Epithelial cell of umbilical artery (primary cell): ENCODE measurements at places on chromosomes 16 and 17. TPM values are rescaled to one million over a fixed set of nuclear protein-coding genes. Genes with fewer than 3 reads are reported as not detected.

CD300C gene
- total RNA-seq, result not detected in 2 replicates

MYH3 gene
- total RNA-seq, result under 0.01 and 0.76 TPM in 2 replicates

GAN gene
- total RNA-seq, result 7.1 TPM in 2 replicates

DLG4 gene
- total RNA-seq, result 7.8 and 10.4 TPM in 2 replicates

SDK2 gene
- total RNA-seq, result not detected in 2 replicates

NOG gene
- total RNA-seq, result 1.4 and 1.6 TPM in 2 replicates

NUBP1 gene
- total RNA-seq, result 25.0 and 29.0 TPM in 2 replicates

B4GALNT2 gene
- not detected in 2 replicates for total RNA-seq

OR1E2 gene
- total RNA-seq, result not detected in 2 replicates

FOXN1 gene
- not detected in 2 replicates for total RNA-seq

XYLT2 gene
- total RNA-seq, result 29.6 and 34.8 TPM in 2 replicates

TP53I13 gene
- 49.8 and 50.0 TPM in 2 replicates for total RNA-seq

CMTM2 gene
- total RNA-seq, result not detected in 2 replicates

IRF8 gene
- total RNA-seq, result not detected in 2 replicates

ZNF385C gene
- not detected in 2 replicates for total RNA-seq

SMIM36 gene
- total RNA-seq, result not detected in 2 replicates

EIF3CL gene
- total RNA-seq, result 90.1 and 209 TPM in 2 replicates

SEPTIN12 gene
- not detected in 2 replicates for total RNA-seq

TUBD1 gene
- total RNA-seq, result 7.5 and 16.6 TPM in 2 replicates

PERCC1 gene
- total RNA-seq, result not detected in 2 replicates

SMYD4 gene
- total RNA-seq, result 5.2 and 10.0 TPM in 2 replicates

FUS gene
- 59.9 and 74.4 TPM in 2 replicates for total RNA-seq

PRCD gene
- total RNA-seq, result not detected in 2 replicates

GPR139 gene
- not detected in 2 replicates for total RNA-seq

SLX1B gene
- 29.5 and 39.0 TPM in 2 replicates for total RNA-seq

ASIC2 gene
- under 0.01 TPM in 1 of 2 replicates, not detected in the other for total RNA-seq

SLC26A11 gene
- total RNA-seq, result 4.5 and 6.8 TPM in 2 replicates

SLC38A8 gene
- total RNA-seq, result not detected in 2 replicates

CEP295NL gene
- 0.32 and 2.1 TPM in 2 replicates for total RNA-seq

KRTAP9-2 gene
- total RNA-seq, result not detected in 2 replicates

NR1D1 gene
- total RNA-seq, result 0.30 and 0.32 TPM in 2 replicates

ABCC3 gene
- total RNA-seq, result 1.6 and 3.3 TPM in 2 replicates

SDR42E2 gene
- not detected in 2 replicates for total RNA-seq

WFIKKN1 gene
- total RNA-seq, result 0.15 TPM in 1 of 2 replicates, not detected in the other

SEZ6L2 gene
- total RNA-seq, result 1.2 and 3.9 TPM in 2 replicates

OR2C1 gene
- 0.15 TPM in 1 of 2 replicates, not detected in the other for total RNA-seq

RAMP2 gene
- total RNA-seq, result 1.9 and 5.2 TPM in 2 replicates
